Substantia nigra (tissue), 51 donors: ENCODE measurements at places on chromosomes 4 and X.
A peak's percentile ranks its signal among the peaks of the same experiment; 100 is the strongest.

DNA sequence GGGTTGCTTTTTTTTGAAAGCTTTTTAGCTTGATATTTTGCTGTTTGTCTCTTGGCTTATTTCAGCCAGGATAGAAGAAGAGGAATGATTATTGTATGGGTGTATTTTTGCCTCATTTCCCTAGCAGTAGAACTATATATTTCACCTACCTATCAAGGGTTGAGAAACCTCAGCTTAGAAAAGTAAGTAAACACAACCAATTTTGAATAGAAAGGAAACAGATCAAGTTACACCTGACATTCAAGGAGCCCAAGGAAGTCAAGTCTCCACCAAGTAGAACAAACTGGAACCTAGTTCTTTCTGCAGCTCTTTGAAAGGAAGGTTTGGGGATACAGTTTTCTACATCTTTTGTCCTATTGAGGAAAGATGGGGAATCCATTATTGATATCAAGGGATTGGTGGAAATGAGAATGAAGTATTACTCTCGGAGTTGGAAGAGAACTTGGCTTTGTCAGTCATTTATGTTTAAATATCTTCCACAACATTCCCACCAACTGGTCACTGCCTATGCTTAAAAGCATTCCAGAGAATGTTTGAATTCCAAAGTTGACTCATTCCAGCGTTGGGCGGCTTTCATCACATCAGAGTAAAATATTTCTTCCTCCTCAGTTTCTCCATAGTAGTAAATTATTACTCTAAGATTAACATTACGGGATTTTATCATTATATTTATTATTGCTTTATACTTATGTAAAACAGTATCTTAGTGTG lies 207.8 kb upstream of the CNKSR2 start:
- DNase-seq = no peak

GRCh38 chrX:3522101-3522650 lies 175.7 kb upstream of the MXRA5 start:
- DNase-seq = no peak

GRCh38 chr4:16489226-16489625 lies 263.0 kb upstream of the TAPT1 start:
- DNase-seq = no peak

- no peak for DNase-seq
Measured at GRCh38 chr4:181536811-181537434, 706.3 kb upstream of the TENM3 start.

DNA sequence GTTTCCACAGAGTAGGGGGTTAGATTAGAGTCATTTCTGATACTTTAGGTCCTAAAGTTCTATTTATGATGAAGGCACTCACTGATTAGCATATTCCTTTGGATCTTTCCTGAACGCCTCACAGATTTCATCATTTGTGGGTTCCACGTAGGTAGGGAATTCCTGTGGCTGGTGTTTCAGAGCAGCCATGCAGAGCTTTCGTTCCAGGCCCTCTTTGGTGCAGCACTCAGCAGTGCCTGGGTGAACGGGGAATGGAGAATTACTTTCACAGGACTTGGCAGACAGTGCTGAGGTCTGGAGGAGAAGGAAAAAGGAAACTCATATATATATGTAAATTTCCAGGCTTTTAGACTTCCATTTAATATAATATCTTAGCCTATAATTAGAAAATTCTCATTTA lies 18.5 kb downstream of the GC start:
- DNase-seq = no peak

GRCh38 chrX:1576201-1576992 lies 15.0 kb upstream of the AKAP17A start:
- no peak for DNase-seq

GRCh38 chrX:118221733-118222132 lies 105.1 kb upstream of the KLHL13 start:
- no peak for DNase-seq

DNA sequence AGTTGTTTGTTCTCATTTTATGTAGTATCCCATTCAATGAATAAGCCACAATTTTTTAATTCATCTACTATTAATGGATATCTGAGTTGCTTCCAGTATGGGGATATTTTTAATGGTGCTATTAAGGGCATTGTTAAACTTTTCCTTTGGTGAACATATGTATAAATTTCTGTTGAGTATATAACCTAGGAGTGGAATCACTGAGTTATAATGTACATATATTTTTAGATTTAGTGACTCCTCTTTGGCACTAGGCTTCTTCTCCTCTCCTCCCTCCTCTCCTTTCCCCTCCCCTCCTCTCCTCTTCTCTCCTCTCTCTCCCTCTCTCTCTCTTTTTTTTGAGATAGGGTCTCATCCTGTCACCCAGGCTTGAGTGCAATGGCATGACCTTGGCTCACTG lies 26.4 kb downstream of the RBM47 start:
- DNase-seq = no peak

- DNase-seq = no peak
Measured at GRCh38 chr4:26690506-26690905, 106.6 kb downstream of the TBC1D19 start.

DNA sequence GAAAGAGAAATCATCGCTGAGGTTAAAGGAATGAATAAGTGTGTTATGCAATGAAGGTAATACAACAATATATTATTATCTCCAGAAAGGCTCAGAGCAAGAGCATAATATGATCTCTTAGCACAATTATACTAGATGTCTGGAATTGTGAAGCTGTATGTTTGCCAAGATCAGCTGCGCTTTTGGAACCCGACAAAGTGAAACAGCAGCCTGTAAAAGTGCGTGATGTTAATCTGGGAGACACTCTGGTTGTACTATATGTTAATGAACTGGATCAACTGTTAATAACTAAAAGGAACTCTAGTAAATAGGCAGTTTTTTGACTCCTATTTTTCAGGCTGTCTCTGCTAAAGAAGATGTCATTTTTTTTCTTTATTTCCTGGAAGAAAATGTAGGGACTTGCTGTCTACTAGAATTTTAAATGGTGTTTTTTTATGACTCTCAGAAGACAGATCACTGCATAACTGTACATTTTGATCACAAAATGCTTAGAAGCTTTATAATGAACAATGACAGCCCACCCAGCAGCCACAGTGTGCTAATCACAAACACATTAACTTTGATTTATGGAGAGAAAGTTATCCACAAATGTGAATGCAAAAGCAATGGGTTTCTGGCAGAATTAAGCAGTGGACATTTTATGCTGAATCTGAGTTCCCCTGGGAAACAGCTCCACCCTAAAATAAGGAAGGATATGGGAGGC lies 50.2 kb downstream of the UGT2B28 start:
- no peak for DNase-seq

DNA sequence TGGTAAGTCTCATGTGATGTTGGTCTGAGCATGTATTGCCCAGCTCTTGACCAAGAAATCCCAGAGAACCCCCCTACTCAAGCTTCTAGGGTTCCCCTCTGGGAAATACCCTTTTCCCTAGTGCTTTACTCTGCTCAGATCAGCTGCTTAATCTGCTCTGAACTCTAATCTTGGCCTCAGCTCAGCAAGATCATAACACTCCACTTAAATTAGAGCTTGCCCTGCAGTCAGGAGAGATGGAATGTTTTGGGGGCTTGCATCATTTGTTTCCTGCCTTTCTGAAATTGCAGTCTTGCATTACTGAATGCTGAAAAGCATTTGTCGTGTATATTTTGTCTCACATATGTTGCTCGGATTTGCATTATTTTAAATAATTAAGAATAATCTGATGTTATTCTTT lies 1153.6 kb downstream of the FSTL5 start:
- DNase-seq = no peak

GRCh38 chr4:38396845-38397547 lies 267.0 kb upstream of the KLF3 start:
- no peak for DNase-seq

DNA sequence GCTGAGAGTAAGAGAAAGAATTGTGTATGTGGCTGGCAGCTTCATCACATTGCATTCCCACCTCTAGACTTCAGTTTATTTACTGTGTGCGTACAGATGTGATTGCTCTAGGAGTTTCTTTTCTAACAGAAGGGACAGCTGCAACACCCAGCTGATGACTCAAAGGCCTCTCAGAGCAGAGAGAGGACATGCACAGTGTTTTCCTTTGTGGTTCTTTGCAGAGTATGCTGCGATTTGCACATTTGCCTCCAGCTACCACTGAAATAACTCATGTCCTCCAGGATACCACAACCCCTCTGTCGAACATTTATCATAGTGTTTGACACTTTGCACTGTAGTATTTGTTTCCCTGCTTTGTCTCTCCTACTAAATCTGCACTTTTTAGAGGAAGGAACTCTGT lies 294.1 kb downstream of the STIM2 start:
- DNase-seq = no peak

- no peak for DNase-seq
Measured at GRCh38 chr4:48297256-48297846, 27.7 kb upstream of the TEC start.

- no peak for DNase-seq
Measured at GRCh38 chr4:148120216-148120615, 322.0 kb downstream of the NR3C2 start.

- DNase-seq = no peak
Measured at GRCh38 chr4:152937336-152938236, 1.5 kb downstream of the FHDC1 start.

GRCh38 chrX:41302370-41302769 lies 31.6 kb upstream of the DDX3X start:
- no peak for DNase-seq

DNA sequence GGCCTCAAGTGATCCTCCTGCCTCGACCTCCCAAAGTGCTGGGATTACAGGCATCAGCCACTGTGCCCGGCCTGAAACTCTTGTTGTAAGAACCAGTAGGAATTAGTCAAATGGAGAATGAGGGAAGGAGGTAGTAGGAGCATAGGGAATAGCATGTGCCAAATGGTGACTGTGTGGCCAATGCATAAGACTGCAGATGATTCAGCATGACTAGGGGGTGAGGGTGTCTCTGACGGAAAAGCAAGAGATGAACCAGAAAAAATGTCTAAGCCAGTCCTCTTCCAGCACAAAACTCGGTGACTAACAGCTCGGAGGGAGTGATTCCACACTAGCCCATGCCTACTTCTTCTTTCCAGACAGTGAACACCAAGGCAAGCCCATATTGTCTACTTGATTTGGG lies 58.2 kb upstream of the DUSP21 start:
- DNase-seq = no peak

DNA sequence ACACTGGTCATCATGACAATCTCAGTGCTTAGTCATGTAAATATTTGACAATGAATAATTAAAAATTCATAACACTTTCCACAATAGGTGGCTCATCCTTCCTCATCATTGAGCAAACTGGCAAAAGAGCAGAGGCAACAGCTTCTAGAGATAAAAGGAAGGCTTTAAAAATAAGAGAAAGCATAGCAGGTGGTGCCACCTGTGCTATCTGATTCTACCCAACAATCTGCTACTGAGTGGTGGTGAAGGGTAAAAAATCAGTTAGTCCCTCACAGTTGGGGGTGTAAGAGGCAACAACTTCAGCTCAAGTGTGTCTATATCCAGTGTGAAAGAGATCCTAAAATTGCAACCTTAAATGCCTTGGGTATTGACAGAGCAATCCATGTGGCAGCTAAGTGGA lies 280.1 kb upstream of the PPARGC1A start:
- no peak for DNase-seq

GRCh38 chr4:165982934-165983333 lies 109.9 kb downstream of the TLL1 start:
- DNase-seq = no peak

DNA sequence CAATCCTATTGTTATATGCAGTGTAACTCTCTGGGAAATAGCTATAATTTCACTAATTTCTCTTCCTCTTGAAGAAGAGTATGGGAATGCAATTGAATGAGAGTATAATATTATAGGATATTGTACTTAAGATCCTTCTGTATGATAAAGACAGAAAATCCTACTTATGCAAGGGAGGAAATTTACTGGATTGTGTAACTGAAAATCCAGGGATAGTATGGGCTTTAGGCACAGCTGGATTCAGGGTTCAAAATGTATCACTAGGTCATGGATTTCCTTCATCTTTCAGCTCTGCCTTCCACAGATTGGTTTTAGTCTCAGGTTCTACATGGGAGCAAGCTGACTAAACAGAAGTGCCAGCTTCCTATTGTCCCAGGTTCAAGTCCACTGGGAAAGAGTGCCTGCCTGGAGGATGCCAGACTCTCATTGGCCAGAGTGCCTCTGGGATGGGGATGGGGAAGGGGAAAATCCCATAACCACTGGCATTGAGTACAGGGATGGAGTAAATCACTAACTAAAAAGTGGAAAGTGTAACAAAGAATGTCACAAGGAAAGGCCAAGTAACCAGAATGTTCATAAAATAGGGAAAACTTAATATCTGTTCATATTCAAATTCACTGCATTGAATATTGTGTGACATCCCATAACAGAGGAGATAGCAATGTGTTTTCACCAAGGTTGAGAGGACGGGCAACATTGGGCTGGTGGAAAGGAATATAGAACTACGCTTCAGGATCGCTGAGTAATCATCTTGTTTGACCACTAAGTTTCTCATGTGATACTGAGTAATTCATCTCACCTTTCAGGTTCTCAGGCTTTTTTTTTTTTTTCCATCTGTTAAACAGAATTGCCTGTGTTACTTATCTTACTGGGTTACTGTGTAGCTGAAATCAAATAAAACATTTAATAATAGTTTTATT lies 75.7 kb downstream of the ANXA3 start:
- DNase-seq = no peak

GRCh38 chr4:166012129-166013030 lies 139.3 kb downstream of the TLL1 start:
- DNase-seq = no peak

DNA sequence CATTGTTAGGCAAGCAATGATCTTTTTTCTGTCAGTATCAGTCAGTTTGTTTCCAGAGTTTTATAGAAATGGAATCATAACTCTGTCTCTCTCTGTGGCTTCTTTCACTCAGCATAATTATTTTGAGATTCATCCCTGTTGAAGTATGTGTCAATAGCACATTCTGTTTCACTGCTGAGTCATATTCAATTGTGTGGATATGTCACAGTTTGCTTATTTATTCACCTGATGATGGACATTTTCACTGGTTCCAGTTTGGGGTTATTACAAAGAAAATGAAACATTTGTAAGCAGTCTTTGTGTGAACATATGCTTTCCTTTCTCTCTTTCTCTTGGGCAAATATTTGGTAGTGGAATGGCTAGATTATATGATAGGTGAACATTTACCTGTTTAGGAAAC lies 10.2 kb upstream of the ZNF718 start:
- DNase-seq = no peak

DNA sequence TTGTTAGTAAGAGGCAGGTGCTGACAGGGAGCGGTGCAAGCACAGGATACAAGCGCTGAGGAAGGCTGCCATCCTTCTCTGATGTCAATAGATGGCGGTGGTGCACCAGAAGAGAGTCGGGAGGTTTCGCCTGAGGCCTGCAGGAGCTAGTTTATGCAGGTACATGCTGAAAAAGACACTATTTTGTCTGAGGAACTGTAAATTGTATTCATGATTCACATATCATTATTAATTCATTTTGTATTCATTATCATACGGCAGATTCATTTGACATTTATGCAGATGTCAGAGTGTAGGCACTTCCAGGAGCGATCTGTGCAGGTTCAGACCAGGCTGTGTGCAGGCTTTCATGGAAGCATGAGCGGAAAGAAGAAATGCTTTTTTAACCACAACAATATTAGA lies 824.0 kb downstream of the STIM2 start:
- DNase-seq = peak; percentile 28

- DNase-seq = no peak
Measured at GRCh38 chr4:108834835-108835384, 72.1 kb upstream of the ETNPPL start.
